Suppressor macrophage treated with lipopolysaccharide for 4 hours (primary cell): ENCODE measurements at places on chromosomes 2 and 18.

GRCh38 chr2:19358242-19359020 lies at the start of gene OSR1:
Gene OSR1, minus strand, starts transcription at chr2:19358623. Its CDS starts 4,818 bp downstream, at chr2:19353805.
- DNase-seq = no peak

DNA sequence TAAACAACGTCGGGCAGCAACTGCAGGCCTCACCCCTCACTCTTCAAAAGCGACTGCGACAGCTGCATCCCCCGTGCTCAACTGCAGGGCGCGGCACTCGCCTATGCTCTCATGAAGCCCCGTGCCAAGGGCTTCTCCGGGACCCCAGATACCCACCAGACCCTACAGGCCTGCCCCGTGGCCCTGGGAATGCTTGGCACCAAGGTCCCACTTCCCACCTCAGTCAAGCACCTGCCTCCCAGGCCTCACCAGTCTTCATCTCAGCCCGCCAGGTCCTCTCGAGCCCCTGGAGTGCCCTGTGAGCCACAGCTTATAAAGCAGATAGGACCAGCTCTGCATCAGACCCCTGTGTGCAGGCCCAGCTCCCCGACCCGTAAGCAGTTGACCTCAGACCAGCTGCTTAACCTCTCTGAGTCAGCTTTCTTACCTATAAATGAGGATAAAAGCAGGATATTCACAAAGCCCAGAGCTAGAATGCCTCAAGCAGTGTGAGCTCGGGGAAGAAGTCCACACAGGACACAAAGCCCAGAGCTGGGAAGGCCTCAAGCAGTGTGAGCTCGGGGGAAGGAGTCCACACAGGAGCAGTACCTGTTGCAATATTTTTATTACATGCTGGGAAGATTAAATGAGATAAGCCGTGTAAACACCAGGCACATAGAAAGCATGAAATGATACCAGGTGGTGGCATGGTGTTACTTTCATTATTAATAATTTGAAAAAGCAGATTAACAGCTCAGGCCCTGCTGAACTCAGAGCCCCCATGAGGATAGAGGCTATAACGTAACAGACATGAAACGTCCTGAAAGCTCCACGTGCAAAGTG lies 96.9 kb downstream of the HDAC4 start:
- DNase-seq = no peak

DNA sequence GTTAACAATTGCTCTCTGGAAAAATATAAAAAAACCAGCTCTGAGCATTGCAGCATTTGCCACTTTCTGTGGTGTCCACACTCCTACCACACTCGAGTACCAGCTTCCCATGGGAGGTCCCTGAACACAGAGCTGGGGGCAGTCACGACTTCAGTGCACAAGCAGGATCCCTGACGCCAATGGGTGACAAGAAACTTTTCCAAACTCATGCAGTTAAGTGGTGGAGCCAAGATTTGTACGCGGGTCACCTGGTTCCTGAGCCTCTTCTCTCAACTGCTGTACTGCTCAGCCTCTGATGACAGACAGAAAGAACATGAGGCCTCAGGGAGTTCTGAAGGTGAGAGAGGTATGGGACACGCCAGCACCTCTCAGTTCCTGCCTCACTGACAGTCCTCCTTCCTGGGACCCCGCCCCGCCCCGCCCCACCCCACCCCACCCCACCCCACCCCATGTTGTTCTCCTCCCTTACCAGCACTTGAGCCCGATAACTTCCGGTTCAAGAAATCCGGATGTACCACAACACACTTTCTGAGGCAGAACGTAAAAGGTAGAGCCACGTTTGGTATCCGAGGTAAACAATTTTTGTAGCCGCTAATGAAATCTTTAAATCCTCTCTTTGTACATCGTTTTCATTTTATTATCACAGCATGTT lies 287.6 kb downstream of the MYCN start:
- no peak for DNase-seq

DNA sequence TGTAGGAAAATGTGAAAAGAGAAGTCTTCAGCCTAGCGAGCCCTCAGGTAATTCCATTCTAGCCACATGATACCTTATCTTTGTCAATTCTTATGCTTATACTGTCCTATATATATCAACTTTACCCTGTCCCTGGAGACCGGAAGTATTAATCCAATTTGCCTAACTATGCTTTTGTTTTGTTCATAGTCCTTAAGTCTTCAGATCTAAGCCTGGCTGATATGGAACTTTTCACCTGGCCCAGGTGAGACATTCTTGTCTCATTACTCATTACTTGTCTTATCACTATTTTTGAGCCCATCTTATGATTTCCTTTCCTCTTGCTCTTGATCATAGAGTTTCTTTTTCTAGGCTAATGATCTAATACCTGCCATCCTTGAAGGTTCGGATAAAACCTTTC lies 194.1 kb upstream of the FANCL start:
- no peak for DNase-seq

- no peak for DNase-seq
Observed at GRCh38 chr2:5377323-5377722, 314.9 kb upstream of the SOX11 start.

GRCh38 chr2:25313711-25314513 lies 27.8 kb downstream of the DNMT3A start:
- DNase-seq = no peak

GRCh38 chr2:225041851-225042799 lies at the start of gene DOCK10:
Gene DOCK10, minus strand, starts transcription at chr2:225042468. Its CDS starts 94 bp downstream, at chr2:225042374.
- DNase-seq = peak; percentile 56

DNA sequence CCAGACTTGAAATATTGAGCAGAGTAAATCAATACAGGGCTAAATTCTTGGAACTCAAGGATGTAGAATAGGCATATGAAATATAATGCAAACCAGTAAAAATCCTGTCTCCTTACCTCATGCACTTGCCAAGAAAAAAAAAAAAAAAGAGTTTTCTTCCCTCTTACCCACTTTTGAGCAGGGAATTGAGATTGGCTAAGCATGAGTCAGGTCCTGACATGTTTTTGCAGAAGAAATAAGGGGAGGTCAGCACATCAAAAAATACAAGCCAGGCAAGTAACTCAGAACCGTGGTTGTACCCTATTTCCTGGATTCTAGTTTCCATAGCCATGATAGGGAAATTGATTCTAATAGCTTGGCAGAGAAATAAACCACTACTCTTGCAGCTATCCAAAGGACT lies 1526.7 kb downstream of the LRP1B start:
- no peak for DNase-seq

GRCh38 chr2:8976442-8977259 lies 26.8 kb downstream of the MBOAT2 start:
- peak; percentile 24 for DNase-seq

DNA sequence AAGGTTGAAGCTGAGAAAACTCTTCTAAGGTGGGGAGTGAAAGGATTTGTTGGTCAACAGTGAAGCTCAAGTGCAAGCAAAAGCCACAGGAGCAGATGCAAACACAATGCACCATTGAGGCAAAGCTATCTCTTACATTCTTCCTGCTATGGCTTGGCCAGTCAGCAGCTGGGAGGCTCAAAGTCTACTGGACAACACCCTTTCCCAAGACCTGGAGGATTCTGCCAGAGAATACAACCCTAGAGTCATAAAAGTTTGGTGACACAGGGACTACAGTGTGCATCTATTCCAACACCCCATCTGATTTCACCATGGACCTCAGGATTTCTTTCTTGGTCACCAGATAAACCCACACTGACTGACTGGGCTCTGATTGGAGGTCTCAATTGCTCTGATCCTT lies 342.0 kb downstream of the HRH4 start:
- no peak for DNase-seq

DNA sequence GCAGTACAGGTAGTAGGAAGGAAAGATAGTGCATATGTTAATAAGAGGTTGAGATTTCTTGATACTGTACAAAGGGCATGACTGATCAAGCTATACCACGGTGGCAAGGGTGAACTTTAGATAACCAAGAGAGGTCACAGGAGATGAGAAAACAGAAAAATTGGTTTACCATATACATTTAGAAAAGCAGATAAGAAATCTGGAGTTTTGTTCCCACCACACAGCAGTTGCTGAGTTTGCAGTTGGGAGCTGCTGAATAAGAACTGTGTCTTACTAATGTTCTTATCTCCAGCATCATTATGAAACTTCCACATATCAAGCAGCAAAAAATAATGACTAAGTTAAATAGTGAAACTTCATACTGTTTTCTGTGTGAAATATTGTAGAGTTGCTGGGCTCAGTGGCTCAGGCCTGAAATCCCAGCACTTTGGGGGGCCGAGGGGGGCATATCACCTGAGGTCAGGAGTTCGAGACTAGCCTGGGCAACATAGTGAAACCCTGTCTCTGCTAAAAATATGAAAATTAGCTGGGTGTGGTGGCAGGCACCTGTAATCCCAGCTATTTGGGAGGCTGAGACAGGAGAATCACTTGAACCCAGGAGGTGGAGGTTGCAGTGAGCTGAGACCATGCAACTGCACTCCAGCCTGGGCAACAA lies 12.0 kb upstream of the IMPACT start:
- no peak for DNase-seq

DNA sequence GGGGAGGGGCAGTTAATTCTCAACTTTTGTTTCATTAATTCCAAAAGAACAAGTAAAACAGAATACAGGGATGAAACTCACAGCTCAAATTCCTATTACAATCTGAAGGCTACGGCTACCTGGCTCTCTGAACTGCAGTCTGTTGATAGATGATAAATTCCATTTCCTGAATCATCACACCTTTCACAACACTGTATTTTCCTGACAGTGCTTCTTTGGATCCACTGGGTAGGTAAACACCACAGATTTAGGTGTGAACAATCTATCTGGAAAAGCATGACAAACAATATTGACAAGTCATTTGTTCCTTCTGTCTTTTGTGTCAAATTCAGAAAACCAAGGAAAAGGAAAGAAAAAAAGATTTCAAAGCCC lies 843.2 kb downstream of the LRRTM4 start:
- no peak for DNase-seq

GRCh38 chr2:215368493-215368809 lies 56.6 kb downstream of the ATIC start:
- DNase-seq = no peak

DNA sequence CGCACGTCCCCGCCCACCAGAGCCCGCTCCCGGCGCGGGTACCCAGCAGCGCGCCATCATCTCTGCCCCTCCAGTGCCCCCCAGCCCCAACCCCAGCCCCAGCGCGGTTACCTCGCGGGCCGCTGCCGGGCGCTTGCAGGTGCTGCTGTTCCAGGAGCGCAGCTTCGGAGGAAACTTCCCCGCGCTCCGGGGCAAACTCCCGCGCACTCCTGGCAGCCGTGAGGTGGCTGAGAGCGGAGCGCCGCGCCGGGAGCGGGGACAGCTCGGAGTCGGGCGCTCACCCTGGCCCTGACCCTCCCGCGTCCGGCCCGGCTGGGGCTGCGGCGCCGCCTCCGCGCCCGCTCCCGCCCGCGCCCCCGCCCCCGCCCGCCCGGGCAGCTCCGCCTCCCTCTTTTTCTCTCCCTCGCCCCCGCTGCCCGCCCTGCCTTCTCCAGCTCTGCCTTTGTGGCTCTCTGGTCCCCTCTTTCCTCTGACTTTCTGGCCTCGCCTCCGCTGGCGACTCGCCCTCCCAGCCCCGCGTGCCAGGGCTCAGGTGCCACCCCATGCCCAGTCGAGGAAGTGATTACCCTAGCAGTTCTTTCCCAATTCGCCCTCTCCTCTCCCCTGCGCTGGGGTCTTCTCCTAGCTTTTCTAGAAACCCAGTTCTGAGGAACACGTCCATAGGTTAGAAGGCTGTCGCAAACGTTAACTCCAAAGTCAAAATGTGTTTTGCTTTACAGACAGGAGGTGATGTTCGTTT lies at the start of gene CHST9:
TSS of gene CHST9 (minus strand) at position 284 of the 739 bp plus-strand sequence. CDS start 42,499 bp downstream, outside the sequence.
- no peak for DNase-seq

DNA sequence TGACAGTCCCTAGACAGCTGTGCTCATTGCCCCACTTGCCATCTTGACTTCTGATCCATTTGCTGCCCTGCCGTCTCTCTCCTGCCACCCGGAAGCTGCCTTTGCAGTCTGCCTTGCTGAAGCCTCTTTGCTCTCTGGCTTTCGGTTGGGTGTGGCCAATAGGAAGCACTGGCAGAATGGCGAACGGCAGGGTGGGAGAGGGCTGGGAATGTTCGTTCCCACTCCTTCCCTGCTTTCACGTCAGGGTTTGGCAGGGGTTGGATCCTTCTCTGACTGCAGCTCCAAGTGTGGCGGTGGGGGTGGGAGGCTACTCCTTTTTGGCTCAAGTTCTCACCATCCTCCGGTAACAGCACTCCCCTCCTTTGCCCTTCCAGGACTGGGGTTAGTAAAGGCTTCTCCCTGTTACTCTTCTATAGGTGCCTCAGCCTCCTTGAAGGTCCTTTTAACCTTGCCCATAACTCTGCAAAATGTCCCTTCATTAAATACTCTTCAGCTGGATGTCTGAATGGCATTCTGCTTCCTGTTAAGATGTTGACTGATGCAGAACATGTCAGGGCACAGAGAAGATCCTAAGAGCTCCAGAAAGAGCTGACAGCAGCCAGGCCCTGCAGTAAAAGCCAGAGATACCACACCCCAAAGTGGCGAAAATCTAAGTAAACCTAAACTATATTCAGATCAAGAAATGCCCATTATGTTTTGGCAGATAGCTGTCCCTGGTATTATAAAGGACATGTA lies 299.7 kb downstream of the CDCA7 start:
- DNase-seq = no peak

DNA sequence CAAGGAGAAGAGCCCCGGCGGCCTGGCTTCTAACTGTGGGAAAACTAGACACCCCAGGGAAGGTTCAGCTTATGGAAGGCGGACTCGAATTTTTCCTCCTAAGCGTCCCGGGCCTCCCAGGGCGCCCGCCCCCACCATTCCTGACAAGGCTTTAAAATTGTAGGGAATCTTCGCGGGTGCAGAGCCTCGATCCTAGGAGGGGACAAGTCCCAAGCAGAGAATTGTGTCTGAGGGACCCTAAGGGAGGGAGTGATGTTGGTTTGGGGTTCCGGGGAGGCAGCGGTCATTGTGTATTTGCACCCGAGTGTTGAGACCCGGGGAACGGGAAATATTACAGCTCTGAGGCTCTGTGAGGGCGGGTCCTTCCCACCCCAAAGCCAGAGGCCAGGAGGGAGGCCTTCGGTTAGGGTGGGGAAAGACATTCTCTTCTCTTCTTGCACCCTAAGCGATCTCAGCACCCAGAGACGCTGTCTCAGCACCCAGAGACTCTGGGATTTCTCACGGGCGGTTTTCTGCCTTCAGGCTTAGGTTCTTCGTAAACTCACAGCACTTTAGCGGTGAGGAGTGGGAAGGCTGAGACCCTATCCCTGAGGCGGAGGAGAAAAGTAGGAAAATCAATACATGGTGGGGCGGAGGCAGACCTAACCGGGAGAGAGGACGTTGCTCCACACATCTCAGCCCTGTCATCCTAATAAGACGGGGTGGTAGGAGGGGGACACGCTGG lies 7.6 kb downstream of the OSR1 start:
- DNase-seq = no peak

DNA sequence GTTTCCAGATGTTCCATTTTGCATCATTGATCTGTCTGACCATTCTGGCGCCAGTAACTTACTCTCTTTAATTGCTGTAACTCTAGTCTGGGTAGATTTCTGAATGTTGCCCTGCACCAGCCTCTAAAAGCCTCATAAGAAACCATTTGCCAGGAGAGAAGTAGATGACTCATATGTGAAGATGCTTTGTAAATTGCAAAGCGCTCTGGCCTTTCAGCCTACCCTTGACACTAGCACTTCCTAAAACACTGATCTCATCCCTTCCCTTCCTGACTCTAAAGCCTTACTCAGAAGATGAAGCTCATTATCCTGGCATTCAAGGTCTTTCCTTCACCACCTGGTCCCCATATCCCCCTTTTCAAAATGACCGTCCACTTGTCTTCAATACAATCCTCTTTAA lies 193.2 kb upstream of the MEX3C start:
- DNase-seq = no peak

GRCh38 chr2:182230561-182230960 lies 196.3 kb downstream of the PDE1A start:
- no peak for DNase-seq

- no peak for DNase-seq
Observed at GRCh38 chr2:171087547-171087946, 73.1 kb downstream of the TLK1 start.

- DNase-seq = peak; percentile 79
Observed at GRCh38 chr2:69926849-69927515, 12.1 kb downstream of the MXD1 start.
